ENCODE measurements at places on chromosomes 6 and 20.

GRCh38 chr20:44640522-44640921 lies 11.0 kb downstream of the ADA start:
- DNase-seq, result no peak

DNA sequence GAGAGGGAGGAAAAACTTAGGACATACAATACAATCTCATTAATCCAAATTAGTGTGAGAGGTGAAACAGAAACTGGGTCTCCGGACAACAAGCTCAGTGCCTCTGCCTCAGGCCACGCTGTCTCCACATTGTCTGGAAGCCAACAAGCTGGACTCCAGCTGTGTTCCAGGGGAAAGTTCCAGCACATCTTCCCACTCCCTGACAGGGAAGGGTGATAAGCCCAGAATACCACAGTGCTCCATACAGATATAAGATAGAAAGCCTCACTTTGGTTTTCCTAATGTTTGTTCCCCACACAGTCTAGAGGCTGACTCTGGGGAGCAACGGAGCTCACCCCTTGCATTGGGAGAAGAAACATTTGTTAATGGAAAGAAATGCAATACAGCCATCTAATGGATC lies 117.1 kb upstream of the SPTLC3 start:
- DNase-seq, result no peak

DNA sequence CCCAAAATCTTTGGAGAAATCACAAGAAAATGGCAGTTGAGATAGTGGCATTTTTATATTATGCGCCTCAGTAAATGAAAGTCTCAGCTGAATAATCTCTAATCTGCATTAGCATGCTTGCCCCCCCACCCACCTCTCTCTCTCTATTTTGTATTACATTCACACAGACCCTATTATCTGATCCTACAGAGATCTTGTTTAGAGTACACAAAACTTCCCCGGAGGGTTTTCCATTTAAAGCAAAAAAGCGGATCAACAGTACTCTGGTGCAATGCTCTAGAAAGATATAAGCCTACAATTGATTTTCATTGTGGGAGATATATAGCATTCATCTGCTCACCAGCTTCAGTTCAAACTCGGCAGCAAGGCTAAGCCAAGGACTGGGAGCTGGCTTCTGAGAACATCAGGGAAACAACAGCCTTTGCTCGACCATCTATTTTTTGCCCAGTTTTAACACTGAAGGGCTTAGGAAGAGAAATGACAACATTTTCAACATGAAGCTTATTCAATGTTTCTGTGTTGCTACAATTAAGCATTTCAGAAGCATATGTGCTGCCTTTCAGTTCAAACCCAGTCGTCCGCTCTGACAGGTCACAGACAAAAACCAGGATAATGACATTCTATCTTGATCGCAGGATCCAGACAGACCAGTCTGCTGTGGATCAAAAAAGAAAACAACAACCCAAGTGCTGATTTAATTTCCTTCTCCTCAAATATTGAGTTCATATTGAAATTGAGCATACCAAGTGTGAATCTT lies 137.6 kb upstream of the ATXN1 start:
- DNase-seq, result no peak

GRCh38 chr20:2305479-2305878 lies 9.7 kb downstream of the TGM3 start:
- no peak for DNase-seq

DNA sequence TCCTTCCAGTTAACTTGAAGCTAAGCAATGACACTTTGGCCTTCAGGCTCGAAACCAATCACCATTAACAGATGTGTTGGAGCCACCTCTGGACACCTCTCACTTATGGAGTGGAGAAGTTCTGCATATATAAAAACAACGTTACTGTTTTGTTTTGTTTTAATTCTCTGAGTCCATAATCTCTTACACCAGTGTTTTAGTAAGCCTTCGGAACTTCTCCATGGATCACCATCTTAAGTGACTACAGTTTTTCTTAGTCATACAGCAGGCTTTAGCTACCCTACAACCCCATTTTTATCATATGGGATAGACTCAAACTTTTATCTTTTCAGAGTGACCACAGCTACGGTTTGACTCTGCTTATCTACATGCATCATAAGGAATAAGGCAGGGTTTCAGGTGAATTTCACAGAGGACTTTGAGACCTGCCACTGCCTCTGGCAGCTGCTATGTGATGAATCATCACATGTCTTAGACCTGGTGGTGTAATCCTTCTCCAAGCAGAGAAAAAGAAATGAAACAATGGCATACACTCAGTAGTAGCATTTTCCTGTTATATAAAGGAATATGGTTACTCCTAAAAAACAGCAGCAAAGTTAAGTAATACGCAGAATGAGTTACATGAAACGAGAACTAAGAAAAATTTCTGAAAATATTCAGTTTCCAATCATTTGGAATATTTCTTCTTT lies 5.5 kb upstream of the HDDC2 start:
- no peak for DNase-seq

GRCh38 chr6:140932909-140933308 lies 1199.8 kb upstream of the GJE1 start:
- DNase-seq, result no peak

DNA sequence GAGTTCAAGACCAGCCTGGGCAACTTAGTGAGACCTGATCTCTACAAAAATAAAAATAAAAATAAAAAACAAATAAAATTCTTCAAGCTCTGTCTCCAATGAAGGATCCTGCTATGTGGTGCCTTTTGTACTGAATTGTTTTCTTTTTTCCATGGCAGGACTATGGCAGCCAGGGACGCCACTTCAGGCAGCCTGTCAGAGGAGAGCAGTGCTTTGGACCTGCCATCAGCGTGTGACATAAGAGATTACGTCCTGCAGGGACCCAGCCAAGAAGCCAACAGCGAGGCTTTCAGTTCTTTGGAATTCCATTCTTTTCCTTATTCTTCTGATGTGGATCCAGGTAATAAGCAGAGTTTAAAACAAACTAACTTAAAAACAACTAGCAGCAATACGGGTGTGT lies 22.5 kb downstream of the SHLD1 start:
- no peak for DNase-seq

DNA sequence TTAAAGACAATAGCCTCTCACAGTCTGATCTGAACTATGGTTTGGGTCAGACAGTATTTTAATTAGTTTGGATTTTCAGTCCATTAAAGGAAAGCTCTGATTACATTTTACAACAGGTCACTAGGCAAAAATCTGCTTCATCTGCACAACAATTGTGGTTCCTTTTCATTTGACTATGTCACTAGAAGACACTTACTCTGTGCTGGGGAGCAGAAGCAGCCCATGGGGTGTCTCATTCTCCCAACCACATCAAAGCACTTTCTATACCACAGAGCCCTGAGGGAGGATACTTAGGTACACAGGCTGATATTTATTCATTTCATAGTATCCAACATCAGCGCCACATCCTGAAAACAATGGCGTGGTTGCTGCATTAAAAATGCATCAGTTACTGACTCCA lies 36.6 kb upstream of the HDAC2 start:
- DNase-seq, result no peak

DNA sequence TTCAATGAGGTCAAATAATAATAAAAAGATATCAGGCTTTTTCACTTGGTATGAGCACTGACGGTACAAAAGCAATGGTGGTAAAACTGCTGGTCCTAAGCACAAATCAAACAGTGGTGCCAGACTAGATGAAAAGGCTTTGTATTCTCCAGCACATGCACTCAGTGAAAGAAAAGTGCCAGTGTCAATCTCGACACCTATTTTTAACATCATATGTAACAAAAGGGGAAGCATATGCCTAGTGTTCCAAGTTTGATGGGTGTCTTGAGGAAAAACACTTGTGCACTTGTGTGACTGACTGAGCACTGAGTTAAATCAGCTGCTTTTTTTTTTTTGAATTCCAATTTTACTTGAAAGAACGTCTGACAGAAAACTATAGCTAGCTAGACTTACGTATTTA lies 27.3 kb downstream of the MED23 start:
- no peak for DNase-seq

- DNase-seq, result no peak
Measured at GRCh38 chr20:64241061-64241460, 14.5 kb upstream of the PCMTD2 start.

DNA sequence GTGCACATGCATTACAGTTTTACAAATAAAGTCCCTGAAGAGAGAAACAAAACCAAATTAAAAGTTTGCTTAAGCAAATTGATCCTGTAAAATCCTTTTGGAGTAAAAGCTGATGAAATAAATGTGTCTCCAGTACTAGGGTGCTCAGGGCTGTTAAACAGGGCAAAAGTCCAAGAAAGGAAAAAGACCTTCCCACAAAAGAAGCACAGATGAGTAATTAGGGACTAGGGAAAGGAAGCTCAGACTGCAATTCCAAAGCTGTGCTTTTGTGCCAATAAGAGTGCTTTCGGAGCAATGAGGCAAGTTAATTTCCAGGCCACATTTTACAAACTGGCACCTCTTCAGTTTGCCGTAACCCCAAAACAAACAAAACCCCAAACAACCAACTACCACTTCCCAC lies 10.4 kb upstream of the RNF182 start:
- DNase-seq, result no peak

DNA sequence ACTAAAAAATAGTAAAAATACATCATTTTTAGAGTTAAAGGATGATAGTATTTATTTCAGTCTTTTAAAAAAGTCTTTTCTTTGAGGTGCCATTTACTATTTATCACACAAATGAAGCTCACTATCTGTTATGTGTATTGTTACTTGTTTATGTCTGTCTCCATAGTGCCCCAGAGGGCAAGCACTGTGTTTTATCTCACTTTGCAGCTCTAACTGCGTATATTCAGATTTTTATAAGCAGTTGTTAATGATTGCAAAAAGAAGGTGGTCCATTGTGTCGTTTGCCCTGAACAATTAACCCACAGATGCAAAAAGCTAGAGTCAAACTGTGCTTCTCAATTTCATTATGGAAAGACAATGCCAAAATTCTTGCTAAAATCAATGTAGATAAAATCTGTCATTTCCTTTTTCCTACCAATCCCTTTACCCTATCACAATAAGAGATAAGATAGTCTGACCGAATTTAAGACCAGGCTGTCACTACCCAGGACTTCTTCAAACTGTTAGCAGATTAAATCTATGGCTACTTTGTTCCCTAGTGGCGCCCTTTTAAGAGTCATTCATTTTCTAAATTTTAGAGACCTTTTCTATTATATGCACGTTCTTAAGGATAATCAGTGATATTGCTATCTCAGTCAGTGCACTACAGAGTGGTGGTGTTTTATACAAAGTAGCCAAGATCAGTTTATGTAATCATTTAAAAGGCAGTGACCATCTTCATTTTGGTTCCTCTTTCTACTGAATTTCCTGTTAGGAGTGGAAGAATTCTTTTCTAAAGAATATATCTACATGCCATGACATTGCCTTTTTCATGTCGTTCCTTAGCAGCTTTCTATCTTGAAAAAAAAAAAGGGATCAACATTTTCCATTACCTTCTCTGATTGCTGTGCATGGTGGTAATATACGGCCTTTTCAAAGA lies 133.1 kb upstream of the PRDM1 start:
- no peak for DNase-seq

DNA sequence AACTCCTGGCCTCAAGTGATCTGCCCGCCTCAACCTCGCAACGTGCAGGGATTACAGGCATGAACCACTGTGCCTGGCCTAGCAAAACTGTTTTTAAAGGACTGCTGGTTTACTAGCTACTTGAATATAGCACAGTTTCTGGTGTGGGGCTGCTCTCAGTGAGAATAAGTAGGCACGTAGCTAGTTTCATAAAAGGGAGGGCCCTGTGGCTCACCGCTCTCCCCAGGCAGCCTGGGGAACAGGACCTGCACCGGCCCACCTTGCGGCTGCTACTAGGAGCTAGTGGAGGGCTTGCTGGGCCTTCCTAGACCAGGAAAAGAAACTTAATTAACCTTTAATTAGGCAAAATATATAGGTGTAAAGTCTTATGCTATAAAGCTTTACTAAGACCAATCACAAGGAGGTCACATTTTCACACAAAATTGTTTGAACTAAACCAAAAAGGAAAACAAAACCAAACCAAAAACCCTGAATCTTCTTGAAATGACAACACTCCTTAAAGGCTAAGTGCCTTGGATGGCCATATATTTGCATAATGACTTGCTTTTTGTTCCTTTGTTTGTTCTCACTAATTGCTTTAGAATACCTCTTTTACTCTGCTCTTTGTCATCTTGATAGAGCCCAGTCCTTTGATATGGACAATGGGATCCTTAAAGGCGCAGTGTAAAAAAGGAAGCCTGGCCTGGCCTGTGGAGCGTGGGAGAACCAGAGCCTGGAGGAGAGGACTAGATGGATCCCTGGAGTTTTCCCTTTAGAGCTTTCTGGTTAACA lies 69.5 kb upstream of the SAMD5 start:
- DNase-seq, result no peak

DNA sequence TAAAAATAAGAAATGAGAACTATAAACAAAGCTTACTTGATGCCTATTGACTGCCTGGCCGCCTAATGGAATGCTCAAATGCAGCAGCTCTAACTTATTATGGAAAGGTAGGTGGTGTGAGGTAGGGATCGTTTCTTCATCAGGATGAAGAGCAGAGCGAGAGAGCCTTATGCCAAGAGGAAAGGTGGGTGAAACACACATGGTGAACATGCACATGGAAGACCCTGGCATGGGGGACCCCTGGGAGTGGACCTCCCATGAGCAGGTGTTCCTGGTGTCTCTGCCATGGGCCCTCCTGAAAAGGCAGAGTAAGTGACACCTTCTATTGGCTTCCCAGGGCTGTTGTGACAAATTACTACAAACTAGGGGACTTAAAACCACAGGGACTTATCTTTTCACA lies 130.1 kb downstream of the CDH4 start:
- DNase-seq, result no peak

- no peak for DNase-seq
Measured at GRCh38 chr20:49924247-49924646, 8.9 kb upstream of the SPATA2 start.

- DNase-seq, result no peak
Measured at GRCh38 chr6:148465670-148466069, 123.0 kb downstream of the SASH1 start.

DNA sequence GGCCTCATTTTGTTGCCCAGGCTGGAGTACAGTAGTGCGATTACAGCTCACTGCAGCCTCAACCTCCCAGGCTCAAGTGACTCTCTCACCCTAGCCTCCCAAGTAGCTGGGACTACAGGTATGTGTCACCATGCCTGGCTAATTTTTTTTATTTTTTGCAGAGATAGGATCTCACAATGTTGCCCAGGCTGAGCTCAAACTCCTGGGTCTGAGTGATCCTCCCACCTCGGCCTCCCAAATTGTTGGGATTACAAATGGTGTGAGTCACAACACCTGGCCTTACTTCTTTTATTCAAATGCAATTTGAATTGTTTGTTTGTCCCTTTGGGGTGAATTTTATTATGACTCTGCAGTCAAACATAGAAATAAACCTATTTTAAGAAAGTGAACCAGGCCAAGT lies 131.7 kb upstream of the SLC22A16 start:
- DNase-seq, result no peak

- DNase-seq, result no peak
Measured at GRCh38 chr6:140486450-140487361, 1112.3 kb upstream of the CITED2 start.

DNA sequence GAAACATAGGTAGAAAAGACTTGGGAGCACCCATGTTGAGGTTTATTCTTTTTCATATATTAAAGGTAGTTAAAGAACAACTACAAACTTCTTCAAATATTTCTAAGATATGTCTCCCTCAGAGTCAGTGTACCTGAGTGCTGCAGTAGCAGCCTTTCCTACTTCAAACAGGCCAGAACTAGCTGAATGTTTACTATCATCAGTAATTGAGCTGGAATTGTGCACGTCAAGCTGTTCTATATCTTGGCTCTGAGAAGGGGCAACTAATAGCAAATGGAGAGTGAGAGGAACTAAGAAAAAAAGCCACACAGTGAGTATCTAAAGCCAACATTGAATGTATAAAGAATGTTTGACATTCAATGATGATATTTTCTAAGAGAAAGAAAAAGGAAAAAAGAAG lies 21.7 kb downstream of the MTCL3 start:
- no peak for DNase-seq
